Brain (organoid and tissue), 16 donors: ENCODE measurements at places on chromosomes 3 and 15.

DNA sequence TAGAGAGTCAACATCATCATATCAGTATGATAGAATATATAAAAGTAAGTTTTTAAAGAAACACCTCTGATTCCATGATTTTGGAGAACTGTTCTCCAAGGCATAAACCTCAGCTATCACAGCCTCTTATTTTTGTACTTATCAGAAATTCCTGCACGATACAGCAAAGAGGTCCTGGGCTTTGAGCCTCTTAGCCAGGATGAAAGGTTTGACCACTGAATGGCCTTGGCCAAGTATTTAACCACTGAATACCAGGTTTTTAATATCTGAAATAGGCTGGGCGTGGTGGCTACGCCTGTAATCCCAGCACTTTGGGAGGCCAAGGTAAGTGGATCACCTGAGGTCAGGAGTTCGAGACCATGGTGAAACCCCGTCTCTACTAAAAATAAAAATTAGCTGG lies 1.9 kb upstream of the FAM174B start:
- DNase-seq, result no peak

- DNase-seq, result peak; percentile 81
Observed at GRCh38 chr3:116280130-116280740, 165.1 kb downstream of the LSAMP start.

- DNase-seq, result no peak
Observed at GRCh38 chr3:117671722-117672318, 962.2 kb downstream of the TUSC7 start.

DNA sequence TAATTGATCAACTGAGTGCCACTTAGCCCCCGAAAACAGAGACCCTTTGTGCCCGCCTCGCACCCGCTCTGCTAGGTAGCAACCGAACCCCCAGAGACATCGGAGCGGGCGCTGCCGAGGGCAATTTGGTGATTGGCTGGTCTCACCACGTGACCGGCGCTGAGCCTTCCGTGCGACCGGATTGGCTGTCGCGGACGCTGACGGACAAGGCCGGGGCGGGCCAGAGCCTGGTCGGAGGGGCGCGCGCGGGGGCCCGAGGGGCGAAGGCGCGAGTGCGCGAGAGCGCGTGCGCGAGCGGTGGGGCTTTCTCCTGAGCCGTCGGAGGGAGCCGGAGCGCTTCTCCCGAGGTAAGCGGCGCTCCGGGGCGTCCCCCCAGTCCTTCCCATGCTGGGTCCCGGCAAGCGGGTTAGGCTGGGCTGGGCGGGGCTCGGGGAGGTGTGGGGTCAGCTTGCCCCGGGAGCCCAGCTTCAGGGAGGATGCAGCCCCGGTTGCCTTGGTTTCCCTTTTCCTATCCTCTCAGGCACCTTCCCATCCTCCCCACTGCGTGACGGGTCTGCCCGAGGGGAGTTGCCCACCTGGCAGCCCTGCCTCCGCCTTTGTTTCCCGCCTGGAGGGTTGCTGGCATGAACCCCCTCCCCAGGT lies at the start of gene TMEM108:
Gene TMEM108, plus strand, starts transcription at position 303 of the 642 bp plus-strand sequence.
- peak; percentile 97 for DNase-seq

DNA sequence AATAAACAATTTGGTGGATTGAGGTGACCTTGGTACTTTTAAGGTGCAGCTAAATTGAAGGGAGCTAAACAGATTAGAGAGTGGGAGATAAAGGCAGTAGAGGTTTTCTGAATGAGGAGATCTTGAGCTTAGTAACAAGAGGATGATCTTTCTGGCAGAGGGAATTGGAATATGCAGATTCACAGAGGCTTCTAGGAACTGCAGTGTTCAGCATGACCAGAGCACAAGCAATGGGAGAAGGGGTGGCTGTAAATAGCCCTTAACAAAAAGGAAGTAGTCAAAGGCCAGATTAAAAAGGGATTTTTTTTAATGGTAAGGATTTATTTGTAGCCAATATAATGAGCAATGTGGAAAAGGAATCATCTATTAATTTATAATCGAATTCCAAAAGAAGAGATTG lies 5.7 kb upstream of the BNIP2 start:
- no peak for DNase-seq

DNA sequence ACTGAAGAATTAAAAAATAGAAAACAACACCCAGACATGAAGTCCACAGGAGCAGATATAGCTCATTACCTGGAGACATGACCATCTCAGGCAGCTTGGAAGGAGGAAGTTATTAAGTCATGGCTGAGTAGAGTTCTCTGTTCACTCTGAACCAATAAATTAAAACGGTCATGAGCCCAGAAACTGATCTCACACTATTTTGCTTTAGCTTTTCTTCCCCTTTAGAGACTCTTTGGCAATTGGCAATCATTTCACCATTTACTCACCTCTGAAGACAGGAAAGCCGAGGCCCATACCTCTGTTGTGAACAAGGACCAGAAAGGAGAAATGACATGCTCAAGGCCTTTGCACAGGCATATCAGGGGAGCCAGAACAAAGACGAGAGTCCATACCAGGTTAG lies 26.6 kb downstream of the CLDN18 start:
- DNase-seq, result no peak

DNA sequence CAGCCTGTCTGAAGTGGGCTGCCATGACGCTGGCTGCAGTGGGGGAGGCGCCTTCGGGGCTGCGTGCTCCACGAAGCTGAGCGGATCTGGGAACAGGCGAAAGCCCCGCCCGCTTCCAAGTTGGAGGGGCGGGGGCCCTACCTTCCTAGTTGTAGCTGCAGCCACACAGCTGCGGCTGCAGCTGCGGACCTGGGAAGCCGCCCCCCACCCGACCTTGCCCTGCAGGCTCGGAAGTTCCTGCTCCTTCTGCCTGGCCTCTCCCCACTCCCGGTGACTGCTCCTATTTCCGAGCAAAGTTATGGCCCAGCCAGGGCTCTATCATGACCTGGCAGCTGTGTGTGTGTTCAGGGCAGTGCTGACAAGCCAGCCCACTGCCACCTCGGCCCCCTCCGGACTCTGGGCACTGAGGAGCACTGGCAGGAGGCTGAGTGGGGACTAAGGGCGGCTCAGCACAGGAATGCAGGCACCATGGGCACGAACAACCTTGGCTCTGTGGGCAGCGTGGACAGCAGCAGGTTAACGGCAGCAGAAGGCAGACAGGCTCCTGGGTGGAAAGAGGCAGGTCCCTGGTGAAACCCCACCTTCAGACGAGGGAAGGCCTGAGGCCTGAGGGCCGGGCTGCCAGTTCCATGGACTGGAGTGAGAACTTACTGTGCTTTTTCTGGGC lies 352.4 kb upstream of the TMCO5A start:
- DNase-seq, result no peak

- DNase-seq, result no peak
Observed at GRCh38 chr15:78107471-78107870, 15.1 kb downstream of the SH2D7 start.

DNA sequence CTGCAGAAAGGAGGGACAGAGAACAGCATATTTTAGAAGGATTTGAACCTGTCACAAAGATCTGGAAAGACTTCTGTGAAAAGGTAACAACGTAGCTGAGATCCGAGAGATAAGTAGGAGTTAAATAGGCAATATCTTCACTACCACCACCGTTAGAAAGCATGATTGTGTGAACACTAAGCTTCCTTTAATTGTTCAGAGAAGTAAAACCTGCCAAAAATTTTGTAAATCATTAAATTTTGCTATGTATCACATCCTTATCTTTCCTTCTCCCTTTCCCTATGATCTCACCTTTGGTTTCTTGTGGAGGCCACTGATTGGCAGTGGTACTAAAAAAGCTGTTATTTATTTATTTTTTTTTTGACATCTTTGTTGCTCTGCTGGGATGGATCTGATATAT lies 346.9 kb downstream of the NLGN1 start:
- no peak for DNase-seq

- no peak for DNase-seq
Observed at GRCh38 chr15:52254391-52254790, 41.2 kb downstream of the MYO5C start.

DNA sequence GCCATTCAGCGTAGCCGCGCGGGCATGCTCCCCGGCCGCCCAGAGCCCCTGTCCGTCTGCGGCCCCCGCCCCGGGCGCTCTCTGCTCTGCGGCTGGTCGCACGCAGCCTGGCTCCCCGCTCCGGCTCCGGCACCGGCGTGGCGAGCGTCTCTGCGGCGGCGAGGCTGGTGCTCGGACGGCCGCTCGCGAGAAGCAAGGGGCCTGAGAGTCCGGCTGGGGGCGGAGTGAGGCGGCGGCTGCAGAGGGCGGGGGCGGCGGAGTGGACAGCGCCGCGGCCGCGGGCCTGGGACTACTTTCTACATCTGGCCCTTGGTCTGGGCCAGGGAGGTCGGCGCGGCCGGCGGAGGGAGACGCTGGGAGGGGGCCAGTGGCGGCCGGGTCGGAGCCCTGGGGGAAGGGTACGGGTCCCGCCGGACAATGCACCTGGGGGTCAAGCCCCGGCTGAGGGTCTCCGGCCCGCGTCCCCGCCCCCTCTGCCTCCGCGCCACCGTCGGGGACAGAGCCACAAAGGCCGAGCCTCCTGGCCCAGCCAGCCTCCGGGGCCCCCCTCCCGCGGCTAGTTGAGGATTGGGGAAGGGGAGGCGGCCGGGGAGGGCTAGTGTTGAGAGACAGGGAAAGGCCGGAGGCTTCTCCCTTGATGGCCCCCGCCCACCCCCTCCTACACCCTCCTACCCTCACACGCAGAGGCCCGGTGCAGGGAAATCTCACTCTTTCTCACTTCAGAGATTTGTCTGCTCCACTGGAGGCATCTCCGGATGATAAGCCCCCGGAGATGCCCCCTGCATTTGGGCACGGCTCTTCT lies at the start of gene PRTG:
Gene PRTG, minus strand, starts transcription at position 226 of the 802 bp plus-strand sequence. Its CDS starts 221 bp downstream, at position 5.
- peak; percentile 77 for DNase-seq

DNA sequence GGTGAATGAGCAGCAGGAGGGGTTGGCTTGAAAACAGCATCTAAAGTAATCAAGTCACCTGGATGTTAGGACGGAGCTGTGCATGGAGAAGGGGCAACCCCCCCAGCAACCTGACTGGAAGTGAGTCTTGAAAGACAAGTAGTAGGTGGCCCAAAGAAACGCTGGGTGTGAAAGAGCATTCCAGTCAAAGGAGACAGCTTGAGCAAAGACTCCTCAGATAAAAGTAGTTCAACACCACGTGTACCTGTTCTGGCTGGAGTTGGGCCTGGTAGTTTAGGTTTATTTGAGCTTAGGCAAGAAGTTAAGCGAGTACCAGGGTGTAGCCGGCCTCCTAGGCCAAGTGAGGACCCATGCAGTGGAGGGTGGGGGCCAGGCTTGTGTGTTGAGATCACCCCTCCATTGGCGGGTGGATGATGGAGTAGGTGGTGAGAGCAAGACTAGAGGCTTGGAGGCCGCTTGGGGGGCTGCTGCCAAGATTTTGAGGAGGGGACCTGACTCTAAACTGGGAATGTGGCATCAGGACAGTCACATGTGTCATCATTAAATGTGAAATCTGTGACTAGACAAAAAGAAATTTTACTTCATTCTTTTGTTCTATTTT lies 61.3 kb downstream of the ABHD2 start:
- DNase-seq, result no peak

DNA sequence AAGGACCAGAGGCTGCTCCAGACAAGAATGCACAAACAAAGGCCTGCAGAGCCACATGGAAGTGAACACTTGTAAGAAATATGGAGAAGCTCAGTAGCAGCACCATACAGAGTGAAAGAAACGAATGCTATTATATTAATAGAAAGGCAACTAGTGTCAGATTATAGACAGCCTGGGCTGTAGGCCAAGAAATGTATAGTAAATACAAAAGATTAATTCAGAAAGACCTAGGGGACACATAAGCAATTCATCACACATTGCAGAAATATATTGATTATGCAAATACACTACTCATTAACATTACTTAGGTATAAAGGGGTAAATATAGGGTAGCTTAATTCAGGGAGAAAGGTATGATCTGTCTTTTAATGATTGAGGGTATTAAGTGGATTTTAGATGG lies 69.5 kb upstream of the GUCA1C start:
- peak; percentile 9 for DNase-seq

GRCh38 chr3:59775106-59775505 lies 725.3 kb upstream of the CFAP20DC start:
- DNase-seq, result peak; percentile 24

GRCh38 chr3:66075281-66075680 lies 36.6 kb upstream of the MAGI1 start:
- no peak for DNase-seq

- DNase-seq, result no peak
Observed at GRCh38 chr3:78918361-78919020, 849.3 kb downstream of the ROBO1 start.

GRCh38 chr3:127915937-127916493 lies 983 bp downstream of the KBTBD12 start:
- DNase-seq, result peak; percentile 49

DNA sequence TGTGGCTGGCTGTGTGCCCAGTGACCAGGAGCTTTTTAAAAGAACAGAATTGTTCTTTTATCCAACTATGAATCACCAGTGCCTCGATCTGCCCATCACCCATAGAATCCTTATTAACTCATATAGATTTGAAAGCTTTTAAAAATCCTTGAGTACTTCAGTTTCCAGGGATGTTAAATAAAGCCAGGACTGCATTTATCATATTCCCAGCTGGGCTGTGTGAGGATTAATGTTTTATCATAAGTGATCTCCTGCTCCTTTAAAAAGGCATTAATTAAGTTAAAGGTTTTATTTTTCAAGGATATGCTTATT lies 234.0 kb downstream of the MYRIP start:
- DNase-seq, result peak; percentile 28

DNA sequence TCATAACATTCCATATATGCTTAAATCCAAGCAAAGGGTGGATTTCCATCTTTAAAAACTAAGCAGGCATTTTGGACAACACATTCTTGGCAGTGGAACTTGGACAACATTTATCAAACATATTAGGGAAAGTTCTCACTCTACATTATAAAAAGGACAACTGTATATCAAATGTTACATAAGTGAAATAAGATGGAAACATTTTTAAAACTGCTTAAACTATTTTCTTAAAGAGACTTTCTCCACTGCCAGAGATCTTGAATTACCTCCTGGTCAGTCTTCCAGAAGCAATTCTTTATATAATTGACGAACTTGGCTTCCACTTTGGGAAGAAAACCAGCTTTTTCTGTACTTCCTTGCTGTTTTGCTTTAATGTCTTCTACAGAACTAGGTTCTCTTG lies 109.3 kb downstream of the NEO1 start:
- no peak for DNase-seq

DNA sequence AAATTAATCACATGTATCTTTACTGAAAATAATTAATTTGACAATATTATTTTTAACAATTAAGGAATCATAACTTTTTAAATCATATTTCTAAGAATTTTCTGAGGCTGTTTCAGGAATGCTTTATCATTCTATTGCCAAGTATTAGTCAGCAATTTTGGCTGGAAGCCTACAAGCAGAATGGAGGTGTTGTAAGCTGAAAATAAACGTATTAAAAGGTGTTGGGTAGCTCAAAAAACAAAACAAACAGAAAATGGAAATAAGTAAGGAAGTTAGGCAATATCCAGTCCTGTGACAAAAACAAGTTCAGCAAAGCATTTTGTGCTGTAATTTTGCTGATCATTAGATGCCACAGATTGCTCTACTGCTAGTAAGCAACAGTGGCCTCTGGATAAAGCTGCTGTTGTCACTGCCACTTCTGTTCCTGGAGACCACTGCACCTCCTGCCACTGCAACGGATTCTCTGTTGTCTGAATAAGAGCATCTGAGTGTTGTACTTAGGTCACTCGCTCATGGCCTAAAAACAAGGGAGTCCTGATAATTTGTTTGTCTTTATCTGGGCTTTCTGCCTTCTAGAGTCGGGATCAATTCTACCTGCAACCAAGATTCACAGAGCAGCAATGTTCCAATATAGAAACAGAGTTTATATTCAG lies 63.5 kb upstream of the SLITRK3 start:
- DNase-seq, result no peak

- DNase-seq, result no peak
Observed at GRCh38 chr3:183279371-183279770, 26.3 kb downstream of the B3GNT5 start.

GRCh38 chr15:27993996-27994780 lies 104.9 kb downstream of the OCA2 start:
- peak; percentile 63 for DNase-seq

GRCh38 chr15:25668901-25669300 lies 194.2 kb downstream of the ATP10A start:
- no peak for DNase-seq
